ENCODE measurements at places on chromosomes 16 and 17.

DNA sequence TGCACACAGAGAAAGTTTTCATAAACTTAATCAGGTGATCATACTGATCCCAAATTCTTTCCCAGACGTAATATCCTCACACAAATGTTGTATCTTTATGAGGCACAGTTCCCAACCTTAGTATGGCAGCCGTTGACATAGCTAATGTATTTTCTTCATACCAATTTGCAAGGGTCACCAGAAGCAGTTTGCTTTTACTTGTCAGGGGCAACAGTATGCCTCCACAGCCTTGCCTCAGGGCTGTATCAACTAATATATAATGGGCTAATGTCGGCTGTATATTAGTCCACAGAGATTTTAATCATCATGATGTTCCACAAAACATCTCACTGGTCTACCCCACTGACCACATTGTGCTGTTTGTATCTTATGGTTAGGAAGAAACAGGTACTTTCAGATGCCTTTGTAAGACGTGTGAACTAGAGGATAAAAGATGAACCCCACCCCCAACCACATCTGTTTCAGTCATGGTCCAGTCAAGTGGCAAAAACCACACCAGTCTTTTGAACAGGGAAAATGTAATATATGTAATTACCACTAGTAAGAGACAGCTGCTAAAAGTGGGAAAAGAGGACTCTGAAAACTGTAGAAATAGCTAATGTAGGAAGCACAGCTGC is 55.2 kb downstream of the GAN start:
- no peak for DNase-seq

DNA sequence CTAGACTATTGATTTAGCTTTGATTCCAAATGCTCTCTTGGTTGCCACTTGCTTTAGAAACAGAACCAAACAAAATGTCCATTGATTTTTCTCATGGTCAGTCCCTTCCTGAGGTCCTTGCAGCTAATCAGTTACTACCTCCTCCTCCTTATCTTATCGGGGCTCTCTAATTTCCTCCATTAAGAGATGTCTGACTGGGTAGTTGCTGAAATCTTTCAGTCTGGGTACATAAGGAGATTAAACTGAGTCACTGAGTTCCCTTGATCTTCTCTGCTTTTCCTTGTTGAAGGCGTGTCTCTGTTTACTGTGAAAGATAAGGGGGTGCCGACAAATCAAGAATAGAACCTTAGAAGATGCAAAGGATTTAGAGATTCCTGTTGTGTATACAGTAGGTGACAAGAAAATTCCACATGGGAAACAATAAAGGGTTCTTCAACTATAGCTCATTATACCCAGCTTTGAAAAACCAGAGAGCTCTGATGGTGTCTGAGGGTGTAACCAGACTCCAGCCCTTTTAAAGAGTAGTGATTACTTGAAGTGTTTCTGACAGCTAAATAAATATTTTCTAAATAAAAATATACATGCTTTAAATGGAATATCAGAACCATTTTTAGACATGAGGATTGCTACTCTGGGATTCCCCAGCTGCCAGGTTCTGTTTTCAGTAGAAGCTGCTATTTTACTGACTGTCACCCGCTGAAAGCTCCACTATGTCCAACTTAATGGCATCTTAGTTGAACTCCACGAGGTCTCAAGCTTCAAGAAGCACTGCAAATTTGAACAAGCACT is 791.3 kb upstream of the SOX9 start:
- DNase-seq, result no peak

DNA sequence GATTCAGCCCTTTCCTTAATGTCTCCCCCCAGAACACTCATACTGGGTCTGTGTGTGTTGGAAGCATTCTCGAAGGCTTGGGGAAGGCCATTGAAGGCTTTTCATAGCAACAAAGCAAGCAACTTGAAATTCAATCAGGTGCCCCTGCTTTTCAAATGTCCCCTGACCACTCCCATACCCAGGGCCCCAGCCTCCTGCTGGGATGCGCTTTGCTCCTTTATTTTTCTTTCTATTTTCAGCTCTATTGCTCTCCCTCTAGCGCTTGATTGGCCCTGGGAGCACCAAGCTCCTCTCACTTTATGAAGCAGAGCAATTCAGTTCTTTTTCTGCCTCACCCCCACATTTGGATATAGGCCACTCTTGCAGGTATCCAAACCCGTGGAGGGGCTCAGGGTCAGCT is 92.0 kb downstream of the WSCD1 start:
- DNase-seq, result no peak

GRCh38 chr17:62649570-62649969 is 22.1 kb downstream of the MRC2 start:
- DNase-seq, result no peak

GRCh38 chr17:41835214-41835799 is 725 bp downstream of the NT5C3B start:
- no peak for DNase-seq
